M059J (cell line): ENCODE measurements at places on chromosomes 12 and 14.

GRCh38 chr14:56482310-56482911 lies 97.2 kb upstream of the TMEM260 start:
- DNase-seq: peak; percentile 31

DNA sequence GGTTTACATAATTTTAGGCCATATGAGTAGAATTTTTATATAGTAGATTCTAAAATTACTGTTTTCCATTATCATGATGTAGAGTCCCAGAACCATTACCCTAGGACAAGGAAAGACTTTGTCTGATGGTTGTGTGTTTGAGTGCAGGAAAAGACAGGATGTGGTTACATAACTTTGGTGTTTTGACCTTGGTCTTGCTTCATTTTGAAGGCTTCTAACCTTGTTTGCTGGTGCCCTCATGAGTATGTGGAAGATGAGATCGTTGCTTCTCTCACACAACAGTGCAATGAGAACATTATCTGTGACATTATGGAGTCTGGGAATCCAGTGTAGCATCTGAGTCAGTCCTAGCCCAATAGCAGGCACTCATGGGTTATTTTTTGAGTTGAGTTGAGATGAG lies 106.2 kb downstream of the IGF1 start:
- no peak for DNase-seq

GRCh38 chr12:57215668-57216013 lies 953 bp upstream of the NXPH4 start:
- DNase-seq: peak; percentile 43

DNA sequence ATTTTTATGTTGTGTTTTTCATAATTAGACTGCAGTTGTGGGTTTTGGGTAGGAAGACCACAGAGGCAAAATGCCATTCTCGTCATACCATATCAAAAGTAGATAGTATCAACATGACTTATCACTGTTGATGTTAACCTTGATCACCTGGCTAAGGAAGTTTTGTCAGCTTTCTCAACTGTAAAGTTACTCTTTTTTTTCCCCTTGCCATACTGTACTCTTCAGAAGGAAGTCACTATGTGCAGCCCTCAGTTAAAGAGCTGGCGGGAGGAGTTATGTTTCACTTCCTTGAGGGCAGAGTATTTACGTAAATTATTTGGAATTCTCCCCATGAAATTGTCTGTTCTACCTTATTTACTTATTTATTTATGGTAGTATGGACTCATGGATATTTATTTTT lies 78.7 kb downstream of the PRORP start:
- no peak for DNase-seq

DNA sequence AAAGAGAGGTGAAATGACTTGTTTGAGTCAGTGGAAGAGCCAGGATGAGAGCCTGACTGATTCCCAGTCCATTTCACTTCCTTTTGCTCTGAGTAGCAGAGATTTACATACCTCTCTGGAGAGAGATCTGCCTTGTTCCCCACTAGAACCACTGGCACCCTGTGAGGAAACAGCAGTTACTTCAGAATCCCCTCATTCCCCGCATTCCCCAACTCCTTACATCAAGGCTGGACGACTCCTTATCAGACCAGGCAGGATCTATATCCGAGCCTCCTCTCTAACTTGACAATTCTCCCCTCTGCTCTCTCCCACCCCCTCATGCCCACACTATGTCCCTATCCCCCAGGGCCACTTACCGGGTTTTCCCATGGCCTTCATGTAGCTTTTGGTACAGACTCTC lies 3.7 kb downstream of the RHEBL1 start:
- DNase-seq: no peak

- no peak for DNase-seq
Observed at GRCh38 chr12:132143336-132144071, 615 bp downstream of the DDX51 start.

DNA sequence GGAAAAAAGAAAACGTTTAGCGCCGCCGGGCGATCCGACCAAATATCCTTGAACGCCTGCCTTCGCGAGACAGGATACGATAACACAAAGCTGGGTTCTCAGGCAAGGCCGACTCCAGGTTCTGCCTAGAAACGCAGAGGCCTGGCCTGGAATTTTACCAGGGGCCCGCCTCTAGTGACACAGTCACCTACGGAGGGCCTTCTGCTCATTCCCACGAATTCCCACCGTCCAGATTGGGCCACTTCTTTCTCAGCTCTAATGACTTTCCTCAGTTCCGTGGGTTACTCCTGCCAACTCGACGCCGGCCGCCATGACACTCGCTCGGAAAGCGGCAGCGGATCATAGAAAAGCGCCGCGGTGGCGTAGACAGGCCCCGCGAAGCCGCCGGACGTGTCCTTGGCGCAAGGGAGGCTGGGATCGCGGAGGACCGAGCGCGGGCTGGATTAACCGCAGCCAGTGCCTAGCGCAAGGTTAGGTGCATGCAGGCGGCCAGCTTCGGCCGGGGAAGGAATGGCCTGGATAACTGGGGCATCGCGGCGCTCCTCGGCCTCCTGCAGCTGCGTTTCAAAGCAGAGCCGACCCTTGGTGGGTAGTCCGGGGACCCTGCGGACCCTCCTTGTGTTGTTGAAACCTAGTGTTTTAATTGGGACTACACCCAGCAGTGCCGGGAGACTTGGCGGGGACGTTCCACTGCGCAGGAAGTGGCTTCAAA lies at the start of gene TRIP11:
TSS of gene TRIP11 (minus strand) at position 341 of the 712 bp plus-strand sequence. CDS start 374 bp downstream, outside the sequence.
- DNase-seq: peak; percentile 85

DNA sequence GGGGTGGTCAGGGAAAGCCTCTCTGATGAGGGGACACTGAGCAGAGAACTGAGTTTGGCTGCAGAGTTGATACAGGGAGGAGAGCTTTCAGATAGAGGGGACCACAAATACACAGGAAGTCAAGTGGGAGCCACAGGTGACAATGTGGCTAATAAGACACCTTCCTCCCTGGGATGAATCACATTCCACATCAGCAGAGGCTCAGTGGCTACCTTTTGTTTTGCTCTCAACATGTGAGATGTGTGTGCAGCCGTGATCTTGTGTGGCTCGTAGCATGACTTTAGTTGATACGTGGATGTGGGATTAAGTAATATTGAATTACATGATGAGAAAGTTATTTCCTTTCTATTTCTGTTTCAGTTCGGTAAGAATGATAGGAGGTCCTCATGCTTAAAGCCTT lies 7.5 kb downstream of the CRADD start:
- no peak for DNase-seq

- peak; percentile 79 for DNase-seq
Observed at GRCh38 chr12:112992541-112993398, 14.5 kb downstream of the OAS2 start.

DNA sequence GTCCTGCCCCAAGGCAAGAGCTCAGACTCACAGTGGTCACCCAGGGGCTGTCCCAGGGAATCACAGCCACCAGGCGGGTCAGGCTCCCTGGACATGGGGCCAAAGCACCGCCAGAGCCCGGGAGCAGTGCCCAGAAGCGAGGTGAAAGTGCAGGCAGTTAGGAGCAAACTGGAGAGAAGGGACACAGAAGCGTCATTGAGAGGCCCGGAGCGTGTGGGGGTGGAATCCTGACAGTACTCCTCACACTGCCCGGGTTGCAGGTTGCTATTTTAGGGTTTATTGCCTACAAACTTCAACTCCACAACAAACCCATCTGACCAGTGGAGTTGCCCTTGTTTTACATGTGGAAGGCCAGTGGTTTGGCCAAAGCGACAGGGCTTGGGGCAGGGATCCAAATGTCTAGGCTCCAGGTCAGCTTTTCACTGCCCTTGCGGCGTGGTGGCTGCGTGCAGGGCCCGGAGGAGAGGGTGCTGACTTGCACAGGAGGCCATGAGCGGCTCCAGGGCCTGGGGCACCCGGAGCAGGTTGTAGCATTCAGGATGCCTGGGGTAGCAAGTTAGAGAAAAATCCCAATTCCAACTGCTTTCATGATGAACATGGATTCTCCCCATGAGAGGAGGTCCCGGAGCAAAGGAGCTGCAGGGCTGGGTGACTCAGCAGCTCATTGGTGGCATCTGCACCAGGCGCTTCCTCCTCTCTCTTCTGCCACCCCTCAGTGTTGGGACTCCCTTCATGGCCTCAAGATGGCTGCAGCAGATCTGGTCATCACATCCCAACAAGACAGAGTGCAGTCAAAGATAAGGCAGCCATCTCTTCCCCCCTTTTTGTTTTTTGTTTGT lies 112.3 kb upstream of the NCOR2 start:
- DNase-seq: peak; percentile 88

- peak; percentile 62 for DNase-seq
Observed at GRCh38 chr14:68249661-68250451, 430.3 kb downstream of the RAD51B start.

GRCh38 chr14:79411403-79412174 lies 799.7 kb downstream of the DIO2 start:
- DNase-seq: peak; percentile 31

- peak; percentile 40 for DNase-seq
Observed at GRCh38 chr12:111819191-111820158, 22.6 kb upstream of the MAPKAPK5 start.

GRCh38 chr12:68944296-68945076 lies 11.5 kb upstream of the CPM start:
- DNase-seq: no peak

GRCh38 chr12:42187799-42188198 lies 43.1 kb upstream of the GXYLT1 start:
- no peak for DNase-seq

DNA sequence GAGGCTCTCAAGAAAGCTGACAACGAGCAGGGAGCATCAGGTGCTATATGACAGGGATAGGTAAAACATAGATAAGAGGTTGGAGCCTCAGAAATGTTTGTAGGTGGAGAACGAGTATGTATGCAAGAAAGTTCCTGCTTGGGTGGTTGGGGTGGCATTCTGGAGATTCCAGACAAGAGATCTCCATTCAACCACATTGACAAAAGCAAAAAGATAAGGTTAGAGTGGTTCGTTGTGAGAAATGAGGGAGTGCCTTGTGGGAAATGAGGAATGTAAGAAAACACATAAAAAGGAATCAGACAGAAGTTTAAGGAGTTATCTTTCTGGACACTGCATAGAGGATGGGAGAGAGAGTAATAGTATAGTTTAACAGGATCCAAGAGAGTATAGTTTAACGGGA lies 290.3 kb downstream of the DPF3 start:
- DNase-seq: peak; percentile 32

GRCh38 chr14:59677771-59678231 lies 101.2 kb upstream of the CCDC175 start:
- DNase-seq: peak; percentile 12

DNA sequence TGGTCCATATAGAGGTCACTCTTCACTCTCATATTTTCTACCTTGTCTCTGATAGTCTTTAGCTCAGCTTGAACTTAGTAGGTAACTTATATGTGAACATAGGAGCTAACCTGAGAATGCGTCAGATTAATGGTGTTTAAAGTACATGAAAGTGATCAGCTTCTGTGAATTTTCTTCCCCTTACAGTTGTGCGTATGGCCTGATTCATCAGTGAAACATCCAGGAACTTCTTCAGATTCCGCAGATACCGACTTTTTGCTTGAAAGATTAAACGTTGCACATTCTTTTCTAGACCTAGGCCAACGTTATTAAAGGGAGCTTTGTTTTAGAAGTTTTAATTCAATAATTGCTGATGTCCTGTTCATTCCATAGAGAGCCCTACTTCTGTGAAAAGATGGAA lies 1945.1 kb upstream of the SEL1L start:
- no peak for DNase-seq

DNA sequence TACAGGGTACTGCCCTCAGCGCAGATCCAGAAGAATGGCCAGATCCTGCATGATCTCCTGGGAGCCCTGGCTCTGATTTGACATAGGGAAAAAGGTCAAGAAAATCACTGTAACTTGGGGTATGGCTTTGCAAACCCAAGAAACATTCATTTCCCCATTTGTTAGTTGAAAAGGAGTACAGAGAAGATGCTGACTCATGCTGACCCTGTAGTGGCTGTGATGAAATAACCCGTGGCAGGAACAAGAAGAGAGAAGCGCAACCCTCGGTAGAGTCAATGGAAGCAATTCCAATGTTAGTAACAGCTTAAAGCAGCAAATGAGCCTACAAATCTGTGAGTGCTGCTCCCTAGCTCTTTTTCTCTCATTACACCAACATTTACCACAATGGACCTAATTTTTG lies 281.6 kb upstream of the NPAS3 start:
- DNase-seq: peak; percentile 75

- DNase-seq: no peak
Observed at GRCh38 chr12:121008347-121009098, 7.8 kb downstream of the C12orf43 start.

GRCh38 chr14:63962906-63963305 lies 110.1 kb downstream of the SYNE2 start:
- DNase-seq: no peak

- no peak for DNase-seq
Observed at GRCh38 chr12:102323799-102324198, 126.2 kb upstream of the PMCH start.

- DNase-seq: no peak
Observed at GRCh38 chr12:5210179-5210922, 166.7 kb downstream of the KCNA5 start.

GRCh38 chr12:120537856-120538220 lies 3.7 kb downstream of the RNF10 start:
- peak; percentile 19 for DNase-seq

DNA sequence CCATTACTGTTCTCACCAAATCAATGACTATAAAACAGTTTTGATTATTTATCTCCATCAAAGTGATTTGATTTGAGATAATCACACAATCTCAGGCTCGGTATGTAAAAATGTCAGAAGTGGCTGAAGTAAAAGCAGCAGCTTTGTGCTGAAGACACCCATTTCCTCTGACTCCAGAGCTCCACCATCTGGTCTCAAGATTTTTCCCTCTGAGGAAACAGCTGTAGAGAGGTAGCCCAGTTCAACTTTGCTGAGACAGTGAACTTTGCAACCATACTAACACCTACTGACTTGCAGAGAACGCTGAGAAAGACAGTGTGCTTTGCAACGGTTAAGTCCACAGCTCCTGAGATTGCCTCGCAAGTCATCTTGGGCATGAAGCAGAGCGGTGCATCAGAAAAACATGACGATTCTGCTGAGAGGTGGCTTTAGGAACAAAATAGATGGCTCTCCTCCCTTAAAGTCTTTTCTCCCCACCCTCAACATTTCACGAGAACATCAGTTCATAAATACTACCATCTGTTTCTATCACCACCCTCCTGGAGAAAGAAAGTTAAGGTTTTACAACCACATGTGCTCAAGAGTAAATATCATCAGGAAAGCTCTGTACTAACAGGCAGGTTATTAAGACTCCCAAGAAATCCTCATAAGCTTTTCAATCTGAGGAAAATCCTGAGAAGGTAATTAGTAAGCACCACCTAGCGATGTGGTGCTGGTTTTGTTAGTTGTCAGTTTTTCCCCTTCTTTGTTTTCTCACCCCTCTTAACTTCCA lies 34.8 kb downstream of the HIGD1C start:
- DNase-seq: peak; percentile 58

- DNase-seq: peak; percentile 45
Observed at GRCh38 chr12:93634416-93634815, 42.8 kb upstream of the CRADD start.

DNA sequence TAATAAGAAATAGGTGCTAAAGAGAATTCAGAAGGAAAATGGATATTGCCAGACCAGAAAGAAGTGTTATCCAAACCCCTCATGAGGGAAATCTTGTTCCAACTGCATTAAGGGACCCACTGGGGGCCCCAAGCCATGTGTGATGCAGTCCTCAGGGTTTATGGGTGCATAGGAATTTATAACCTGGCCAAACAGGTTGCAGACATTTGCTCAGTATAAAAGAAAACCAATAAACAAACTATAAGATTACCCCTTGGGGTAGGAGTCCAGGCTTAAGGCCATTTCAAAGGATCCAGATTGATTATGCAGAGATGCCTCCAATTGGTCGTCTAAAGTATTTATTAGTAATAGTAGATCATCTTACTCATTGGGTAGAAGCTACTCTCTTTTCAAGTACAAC lies 240.9 kb upstream of the DIO3 start:
- no peak for DNase-seq

- no peak for DNase-seq
Observed at GRCh38 chr14:95531969-95532368, 2.9 kb upstream of the GLRX5 start.
